H9 (cell line): ENCODE measurements at places on chromosomes 13 and 19. TPM values are rescaled to one million over a fixed set of nuclear protein-coding genes. Genes with fewer than 3 reads are reported as not detected.

DNA sequence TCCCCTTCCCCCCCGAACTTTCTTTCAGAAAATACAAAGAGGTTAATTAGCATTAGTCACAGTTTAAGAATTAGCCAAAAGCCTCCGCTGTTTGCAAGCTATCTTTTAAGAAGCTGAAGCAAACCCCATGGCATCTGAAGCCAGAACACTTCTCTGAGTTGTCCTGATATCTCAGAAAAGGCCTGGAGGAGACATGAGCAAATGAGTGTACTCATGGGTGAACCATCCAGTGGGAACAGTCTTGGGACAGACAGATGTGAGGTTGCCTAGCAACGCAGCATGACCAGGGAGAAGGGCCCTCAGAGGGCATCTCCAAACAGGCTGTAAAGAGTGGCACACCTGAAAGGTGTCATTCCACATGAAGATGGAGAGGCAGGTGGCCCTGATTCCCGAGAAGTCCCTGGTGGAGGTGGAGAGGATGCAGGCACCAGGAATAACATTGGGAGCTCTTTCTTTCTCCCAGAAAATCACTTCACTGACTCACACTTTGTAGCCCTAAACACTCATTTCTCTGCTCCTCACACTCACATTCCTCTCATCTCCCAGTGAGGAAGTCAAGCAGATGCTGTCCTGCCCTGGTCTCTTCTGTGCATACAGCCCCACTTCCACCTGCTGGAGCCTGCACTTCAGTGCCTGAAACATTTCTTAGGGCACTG is 87.0 kb upstream of the TSHZ3 start:
- DNase-seq = no peak

DNA sequence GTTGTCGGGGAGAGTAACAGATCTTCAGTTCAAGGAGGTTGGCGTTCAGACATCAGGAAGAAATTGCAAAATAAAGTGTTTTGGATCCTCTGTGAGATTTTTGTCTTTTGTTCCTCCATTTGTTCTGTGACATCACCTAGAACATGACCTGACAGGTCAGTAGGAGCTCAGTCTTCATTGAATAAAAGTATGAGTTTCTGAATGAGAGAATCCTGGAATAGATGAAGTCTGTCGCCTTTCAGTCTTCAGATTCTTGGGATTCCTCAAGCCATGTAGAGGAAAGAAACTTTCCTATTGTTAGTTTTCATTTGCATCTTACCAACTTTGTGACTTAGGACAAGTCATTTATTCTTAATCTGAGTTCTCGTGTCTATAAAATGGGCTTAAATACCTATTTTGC is 14.4 kb downstream of the ARHGAP35 start:
- no peak for DNase-seq

DNA sequence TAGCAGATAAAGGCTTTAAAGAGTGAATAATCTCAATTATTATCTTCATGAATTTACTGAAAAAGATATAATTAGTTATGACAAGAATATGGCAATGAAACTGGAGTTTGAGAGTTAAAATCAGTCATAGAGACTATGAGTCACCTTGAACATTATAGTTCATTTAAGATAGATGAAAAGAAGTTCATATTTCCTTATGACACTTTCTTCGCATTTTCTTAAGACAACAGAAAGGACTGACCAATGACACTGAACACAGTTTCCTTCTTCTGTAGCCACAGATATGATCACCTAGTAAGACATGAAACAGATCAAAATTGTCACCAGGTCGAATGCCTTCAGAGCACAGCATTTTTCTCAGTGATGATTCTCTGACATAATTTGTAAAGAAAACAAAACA is 202.1 kb downstream of the KLF12 start:
- no peak for DNase-seq

- no peak for DNase-seq
Measured at GRCh38 chr13:40371531-40372125, 294.8 kb downstream of the FOXO1 start.

GRCh38 chr13:101017123-101017872 is 342.7 kb upstream of the TMTC4 start:
- DNase-seq = no peak

Gene CERS1
- total RNA-seq = 19.3 and 20.3 TPM in 2 replicates

- no peak for DNase-seq
Measured at GRCh38 chr13:25683056-25683455, 311.3 kb downstream of the ATP8A2 start.

- DNase-seq = peak; percentile 63
Measured at GRCh38 chr19:29927944-29928625, 14.0 kb upstream of the URI1 start.

DNA sequence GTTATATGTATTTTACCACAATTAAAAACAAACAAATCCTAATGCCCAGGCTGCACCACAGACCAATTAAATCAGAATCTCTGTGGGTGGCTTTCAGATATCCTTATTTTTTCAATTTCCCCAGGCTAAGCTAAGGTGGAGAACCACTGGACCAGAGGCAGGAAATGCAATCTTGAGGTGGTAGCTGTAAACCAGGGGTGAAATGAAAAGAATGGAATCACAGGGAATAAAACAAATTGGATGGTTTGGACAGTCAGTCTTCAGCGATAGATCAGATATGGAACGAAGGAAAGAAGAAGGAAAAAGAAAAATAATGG is 215.4 kb downstream of the KCNRG start:
- no peak for DNase-seq

- no peak for DNase-seq
Measured at GRCh38 chr13:93169980-93170379, 56.6 kb upstream of the GPC6 start.

Gene BEST2
- 1.6 and 2.0 TPM in 2 replicates for total RNA-seq

Gene ZNF844
- 8.7 and 10.0 TPM in 2 replicates for total RNA-seq

GRCh38 chr19:3712663-3713611 is 4.8 kb downstream of the TJP3 start:
- DNase-seq = no peak

DNA sequence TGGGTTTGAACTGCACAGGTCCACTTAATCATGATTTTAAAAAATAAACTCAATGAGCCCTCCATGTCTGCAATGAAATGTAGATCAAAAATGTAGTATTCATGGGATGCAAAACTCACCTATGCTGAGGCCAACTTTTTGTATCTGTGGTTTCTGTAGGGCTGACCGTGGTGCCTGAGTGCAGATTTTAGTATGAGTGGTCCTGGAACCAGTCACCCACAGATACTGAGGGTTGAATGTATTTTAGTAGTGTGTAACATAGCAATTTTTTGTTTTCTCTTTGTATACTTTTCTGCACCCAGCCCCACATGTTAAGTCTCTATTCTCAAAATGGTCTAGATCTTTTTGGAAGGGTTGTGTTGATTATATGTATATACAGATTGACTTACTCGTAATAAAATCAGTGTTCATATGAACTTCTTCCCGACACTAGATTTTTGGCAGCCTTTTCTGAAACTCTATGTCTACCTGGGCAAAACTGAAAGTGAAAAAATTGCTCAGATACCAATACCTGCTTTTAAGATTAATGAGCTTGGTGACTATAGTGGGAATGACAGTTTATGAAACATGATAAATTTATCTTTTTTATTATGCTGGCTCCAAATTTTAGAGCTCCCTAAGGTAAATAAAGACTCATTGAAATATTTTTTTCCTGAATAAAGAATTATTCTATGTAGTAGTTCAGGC is 51.6 kb downstream of the DNAJC15 start:
- DNase-seq = no peak

- DNase-seq = no peak
Measured at GRCh38 chr13:43908156-43909126, 28.7 kb downstream of the LACC1 start.

DNA sequence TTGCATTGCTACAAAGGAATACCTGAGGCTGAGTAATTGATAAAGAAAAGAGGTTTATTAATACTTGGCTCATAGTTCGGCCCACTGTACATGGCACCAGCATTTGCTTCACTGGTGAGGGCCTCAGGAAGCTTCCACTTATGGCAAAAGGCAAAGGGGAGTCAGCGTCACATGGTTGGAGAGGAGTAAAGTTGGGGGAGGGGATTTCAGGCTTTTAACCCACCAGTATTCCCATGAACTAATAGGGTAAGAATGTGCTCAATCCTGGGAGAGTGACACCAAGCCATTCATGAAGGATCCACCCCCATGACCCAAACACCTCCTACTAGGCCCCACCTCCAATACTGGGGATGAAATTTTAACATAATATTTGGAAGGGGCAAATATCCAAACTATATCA is 82.5 kb upstream of the MYCBP2 start:
- no peak for DNase-seq

Gene SERTAD3
- total RNA-seq = 30.9 and 32.2 TPM in 2 replicates

- DNase-seq = peak; percentile 75
Measured at GRCh38 chr13:72255908-72256307, 388.9 kb upstream of the DACH1 start.

Gene KL
- total RNA-seq = not detected in 2 replicates

DNA sequence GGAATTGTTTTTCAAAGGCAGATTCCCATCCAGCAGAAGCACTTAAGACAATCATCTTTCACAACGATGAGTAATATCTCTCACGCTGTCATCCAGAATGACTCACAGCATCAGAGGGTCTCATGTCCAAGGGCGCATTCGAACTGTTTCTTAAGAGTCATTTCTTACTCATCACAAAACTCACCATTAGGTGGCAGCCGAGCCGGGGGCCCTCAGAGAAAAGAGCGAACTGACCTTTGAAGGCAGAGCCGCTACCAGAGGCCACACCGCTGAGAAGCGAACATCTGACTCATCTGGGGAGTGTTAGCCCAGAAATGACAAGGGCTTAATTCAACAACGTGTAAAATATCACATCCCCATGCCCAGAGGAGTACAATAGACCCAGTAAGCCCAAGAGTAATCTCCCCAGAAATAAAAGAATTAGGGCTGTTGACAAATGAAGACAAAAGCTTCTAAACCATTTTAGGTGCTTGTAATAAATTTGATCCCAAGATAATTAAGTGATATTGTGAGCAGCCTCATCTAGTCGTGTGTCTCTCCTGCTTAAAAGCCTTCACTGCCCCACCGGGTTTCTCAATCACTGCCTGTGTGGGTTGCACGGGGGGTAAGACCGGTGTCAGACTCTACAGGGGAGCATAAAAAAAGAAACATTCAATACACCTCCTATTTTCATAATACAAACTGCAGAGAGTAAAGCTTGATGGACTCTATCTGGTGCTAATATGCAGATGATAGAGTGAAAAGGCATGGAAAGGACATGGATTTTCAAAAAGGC is 96.2 kb downstream of the CYSLTR2 start:
- DNase-seq = peak; percentile 72

Gene KIR3DL2
- not detected in 2 replicates for total RNA-seq

DNA sequence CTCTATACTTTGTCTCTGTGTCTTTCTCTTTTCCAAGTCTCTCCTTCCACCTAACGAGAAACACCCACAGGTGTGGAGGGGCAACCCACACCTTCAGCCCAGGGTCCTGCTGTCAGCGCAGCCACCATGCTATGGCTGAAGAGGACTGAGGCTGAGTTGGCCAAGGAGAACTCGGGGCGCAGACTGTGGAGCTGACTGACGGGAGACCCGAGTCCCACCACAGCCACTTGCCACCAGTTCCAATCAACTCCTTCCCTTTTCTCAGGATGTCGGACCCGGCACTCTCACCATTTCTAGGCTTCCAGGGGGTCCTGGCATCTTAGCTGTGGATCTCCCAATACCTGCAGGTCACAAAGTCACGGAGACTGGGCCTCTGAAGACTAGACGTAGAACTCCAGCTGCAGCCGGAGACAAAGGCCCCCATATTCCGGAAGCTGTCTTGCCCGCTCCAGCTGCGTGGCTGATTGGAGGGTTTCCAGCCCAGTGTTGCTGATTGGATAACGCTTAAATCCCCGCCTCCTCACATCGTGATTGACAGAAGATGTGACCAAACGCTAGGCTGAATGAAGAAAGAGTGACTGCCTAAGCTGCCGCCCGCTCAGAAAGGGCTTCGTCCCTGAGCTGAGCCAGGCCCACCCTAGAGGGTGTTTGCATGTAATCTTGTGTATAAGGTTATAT is 63.6 kb downstream of the ZNF429 start:
- no peak for DNase-seq

- DNase-seq = no peak
Measured at GRCh38 chr13:48222358-48223301, 10.4 kb upstream of the ITM2B start.

DNA sequence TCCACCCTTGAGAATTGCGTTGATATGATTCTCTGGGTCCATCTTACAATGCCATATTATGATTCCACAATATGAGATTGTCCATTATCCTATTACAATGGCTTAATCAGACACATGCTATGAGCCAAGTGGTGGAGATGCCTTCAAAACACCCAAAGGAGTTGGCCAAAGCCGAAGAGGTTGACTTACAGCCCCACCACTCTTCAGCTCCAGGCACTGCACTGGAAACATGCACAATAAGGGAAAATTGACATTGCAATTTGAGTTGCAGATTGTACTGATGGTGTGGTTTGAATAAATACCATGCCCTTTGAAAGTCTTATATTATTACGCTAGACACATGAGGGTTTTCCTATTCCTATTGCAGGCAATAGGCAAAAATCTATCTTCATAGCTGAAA is 75.4 kb upstream of the TNFSF11 start:
- DNase-seq = no peak

Gene MISP3
- total RNA-seq = 0.26 and 0.72 TPM in 2 replicates

- peak; percentile 94 for DNase-seq
Measured at GRCh38 chr19:56507446-56508289, at the start of gene ZNF471. ZNF471 (plus strand) TSS chr19:56507855; CDS start chr19:56511572, 3,717 bp downstream.

DNA sequence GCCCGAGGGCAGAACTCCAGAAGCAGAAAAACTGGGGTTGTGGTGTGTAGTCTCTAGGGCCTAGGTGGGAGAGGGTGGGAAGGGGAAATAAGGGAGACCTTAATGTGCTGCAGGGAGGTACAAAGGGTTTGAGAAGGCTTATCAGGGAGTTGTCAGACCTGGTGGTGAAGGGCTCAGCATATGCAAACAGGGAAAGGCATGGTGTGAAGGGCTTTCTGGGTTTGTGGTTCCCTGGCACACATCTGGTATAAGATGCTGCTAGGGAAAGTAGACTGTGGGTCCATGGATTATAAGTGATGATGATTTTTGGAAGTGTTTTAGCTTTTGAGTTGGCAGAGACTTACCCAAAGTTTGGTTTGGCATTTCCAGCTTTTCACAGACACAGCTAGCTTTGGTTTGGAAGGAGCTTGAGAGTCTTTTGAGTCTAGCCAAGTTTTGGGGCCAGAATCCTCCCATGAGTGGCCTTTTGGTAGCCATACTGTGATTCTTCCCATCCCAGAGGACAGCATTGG is 2.2 kb downstream of the TRIM28 start:
- DNase-seq = no peak

Gene DYRK1B
- total RNA-seq = 13.6 and 14.3 TPM in 2 replicates
